ENCODE measurements at places on chromosomes 4 and X.

- DNase-seq, result peak; percentile 43
These were observed 98.2 kb upstream of the PRKX start for GRCh38 chrX:3811331-3812311.

DNA sequence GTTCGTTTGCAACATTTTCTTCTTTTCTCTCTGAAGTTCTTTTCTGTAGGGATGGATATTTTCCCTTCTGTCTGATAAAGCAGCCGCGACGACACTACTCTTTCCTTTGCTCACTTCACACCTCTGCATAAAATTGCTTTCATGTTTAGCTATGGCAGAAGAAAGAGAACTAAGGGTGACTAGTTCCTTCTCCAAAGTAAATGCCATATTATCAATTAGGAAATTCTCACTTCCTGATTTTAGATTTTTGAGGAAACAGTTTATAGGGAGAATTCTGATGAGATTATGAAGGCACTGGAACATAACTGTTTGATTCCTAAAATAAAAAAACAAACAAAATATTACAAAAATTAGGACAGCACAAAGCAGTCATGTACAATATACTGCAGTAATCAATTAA lies 29.2 kb downstream of the FANCB start:
- peak; percentile 8 for DNase-seq

DNA sequence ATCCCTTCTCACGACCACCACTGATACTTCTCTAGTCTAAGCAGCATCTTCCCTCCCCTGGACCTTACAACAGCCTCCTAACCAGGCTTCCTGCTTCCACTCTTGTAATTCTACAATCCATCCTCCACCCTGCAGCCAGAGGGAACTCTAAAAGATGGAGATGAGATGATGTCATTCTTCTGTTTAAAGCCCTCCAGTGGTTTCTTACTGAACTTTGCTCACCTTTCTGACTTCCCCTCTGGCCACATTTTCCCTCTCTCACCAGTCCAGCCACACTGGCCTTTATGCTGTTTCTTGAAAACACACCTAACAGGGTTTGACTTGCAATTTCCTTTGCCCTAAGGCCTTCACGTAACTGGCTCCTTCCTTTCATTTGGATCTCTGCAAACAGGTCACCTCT lies 191.4 kb upstream of the NHS start:
- no peak for DNase-seq

DNA sequence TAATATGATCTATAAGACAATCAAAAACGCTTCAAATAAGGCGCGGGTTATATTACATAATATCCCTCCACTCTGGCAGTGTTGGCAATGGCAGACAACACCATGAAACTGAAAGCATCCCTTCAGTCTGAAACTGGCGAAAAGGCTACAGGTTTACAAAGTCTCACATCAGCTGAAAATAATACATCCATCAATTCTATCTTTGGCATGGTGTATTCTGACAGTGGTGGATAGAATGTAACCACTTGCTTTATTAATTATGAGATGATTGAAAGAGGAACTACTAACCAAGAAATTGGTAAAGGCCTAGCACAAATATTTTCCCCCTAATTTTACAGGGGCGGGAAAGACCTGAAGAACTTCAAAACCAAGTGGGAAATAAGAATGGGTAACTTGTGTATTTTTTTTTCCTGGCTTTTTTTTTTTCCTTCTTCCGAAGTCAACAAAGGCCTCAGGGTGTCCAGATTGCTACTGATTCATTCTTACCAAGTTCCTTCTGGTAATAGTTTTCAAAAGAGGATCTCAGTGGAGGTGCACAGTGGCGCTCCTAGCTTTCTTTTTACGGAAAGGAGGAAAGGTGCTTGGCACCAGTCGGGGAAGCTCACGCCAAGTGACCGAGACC lies 728 bp downstream of the UBA6 start:
- DNase-seq, result peak; percentile 38

DNA sequence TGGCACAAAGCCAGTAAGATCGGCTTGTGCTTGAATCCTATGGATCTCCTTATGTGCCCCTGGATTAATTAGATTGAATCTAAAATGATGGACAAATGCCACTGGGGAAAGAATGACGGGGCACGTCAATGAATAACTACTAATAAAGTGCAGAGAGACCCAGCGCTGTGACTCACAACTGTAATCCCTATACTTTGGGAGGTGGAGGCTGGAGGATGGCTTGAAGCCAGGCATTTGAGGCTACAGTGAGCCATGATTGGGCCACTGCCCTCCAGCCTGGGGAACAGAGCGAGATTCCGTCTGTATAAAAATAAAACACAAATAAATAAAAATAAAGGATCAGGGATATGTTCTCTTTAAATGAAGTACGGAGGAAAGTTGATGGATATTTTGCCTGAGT lies 179.4 kb downstream of the DCHS2 start:
- DNase-seq, result no peak

- no peak for DNase-seq
These were observed 350.2 kb upstream of the BOD1L1 start for GRCh38 chr4:13977746-13978145.

DNA sequence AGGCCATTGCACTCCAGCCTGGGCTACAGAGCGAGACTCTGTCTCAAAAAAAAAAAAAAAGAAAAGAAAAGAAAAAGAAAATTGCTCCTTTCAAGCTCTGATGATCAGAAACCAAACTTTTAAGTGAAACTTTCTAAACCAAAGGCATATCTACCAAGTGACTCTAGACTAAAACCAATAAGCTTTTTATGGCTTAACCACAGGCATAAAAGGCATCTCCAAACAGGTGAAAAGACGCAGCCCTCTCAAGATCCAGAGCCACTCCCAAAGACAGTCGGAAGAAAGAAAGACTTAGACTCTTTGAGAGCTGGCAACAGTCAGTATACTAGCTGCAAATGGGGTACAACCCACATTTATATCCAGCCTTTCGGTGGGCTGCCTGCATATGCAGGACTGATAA lies 117.1 kb upstream of the AP1S2 start:
- no peak for DNase-seq

GRCh38 chrX:34130980-34131744 lies 952 bp downstream of the FAM47A start:
- no peak for DNase-seq

- DNase-seq, result peak; percentile 58
These were observed 50.0 kb downstream of the COX18 start for GRCh38 chr4:73019462-73020047.

DNA sequence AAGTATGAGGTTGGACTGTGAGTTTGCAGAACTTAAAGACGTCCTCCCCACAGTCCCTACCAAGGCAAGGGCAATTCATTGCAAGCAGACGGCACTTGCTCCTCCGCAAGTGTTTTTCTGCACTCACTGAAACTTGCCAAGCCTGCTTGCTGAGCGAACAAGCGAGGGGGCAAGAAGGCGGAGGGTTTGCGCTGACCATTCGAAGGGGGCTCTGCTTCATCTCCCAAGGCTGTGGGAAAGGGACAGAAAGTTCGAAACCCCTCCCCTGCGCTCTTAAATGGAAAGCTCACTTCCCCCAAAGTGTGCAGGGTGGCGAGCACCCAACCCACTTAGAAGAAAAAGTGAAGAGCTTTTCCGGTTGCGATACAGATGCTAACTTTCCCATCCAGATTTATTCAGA lies 1.4 kb downstream of the MID1 start:
- DNase-seq, result no peak
